ENCODE measurements at places on chromosomes 4 and X. TPM values are rescaled to one million over a fixed set of nuclear protein-coding genes. Genes with fewer than 3 reads are reported as not detected.

Gene NLGN4X
- 66.9 TPM for total RNA-seq

Gene SOWAHB
- 1.5 TPM for total RNA-seq

Gene KDR
- 87.2 TPM for total RNA-seq

Gene CACNA1F
- 2.7 TPM for total RNA-seq

Gene PARM1
- 6.3 TPM for total RNA-seq

DNA sequence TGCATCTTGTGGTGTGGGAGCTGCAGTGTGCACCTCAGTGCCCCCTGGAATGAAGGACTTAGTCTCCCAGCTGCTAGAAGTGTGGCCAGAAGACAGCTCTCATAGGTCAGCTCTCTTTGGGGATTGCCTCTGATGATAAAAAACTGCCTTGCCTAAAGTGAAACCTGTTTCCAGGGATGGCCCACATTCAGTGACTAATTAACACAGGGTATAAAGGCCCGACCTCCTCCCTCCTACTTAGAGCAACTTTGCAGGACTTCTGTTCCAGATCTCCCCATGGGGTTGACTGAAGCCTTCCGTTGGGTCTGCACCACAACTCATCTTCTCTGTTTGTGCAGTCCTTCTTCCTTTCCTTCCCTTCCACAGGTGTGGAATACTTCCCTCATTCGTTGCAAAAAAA, 53.2 kb downstream of the SPINK2 start:
- no peak overlapping the region for H3K4me3 ChIP-seq
- H3K36me3 ChIP-seq, result no peaks in the 10 kb centered on the region
- no peak for DNase-seq
- H3K4me1 ChIP-seq, result peaks cover 21% of the 10 kb centered on the region

- H3K27ac ChIP-seq, result no peak overlapping the region
- no peaks in the 10 kb centered on the region for H3K4me1 ChIP-seq
- H3K27me3 ChIP-seq, result no peaks in the 10 kb centered on the region
- no peak for DNase-seq
- H3K36me3 ChIP-seq, result no peaks in the 10 kb centered on the region
Measured at GRCh38 chr4:88630756-88631155, 38.5 kb downstream of the HERC3 start.

DNA sequence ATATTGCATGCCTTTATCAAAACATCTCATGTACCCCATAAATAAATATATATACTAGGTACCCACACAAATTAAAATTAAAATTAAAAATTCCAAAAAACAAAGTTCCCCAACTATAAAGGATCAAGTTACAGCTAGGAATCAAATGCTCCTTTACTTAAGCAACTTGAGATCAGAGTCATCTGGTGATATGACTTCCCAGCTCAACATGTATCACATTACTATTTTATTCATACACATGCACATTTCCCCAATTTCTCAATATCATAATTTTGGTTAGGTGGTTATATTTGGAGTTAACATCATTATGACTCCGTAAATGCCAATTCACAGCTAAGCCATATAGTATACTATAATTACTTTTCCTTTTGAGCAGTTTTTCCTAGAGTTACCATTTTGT, 60.9 kb downstream of the CLOCK start:
- no peaks in the 10 kb centered on the region for H3K27me3 ChIP-seq
- H3K27ac ChIP-seq, result no peak overlapping the region
- no peak overlapping the region for H3K4me3 ChIP-seq

GRCh38 chr4:28176942-28177341, 1316.3 kb downstream of the STIM2 start:
- H3K36me3 ChIP-seq, result no peaks in the 10 kb centered on the region
- no peaks in the 10 kb centered on the region for H3K27me3 ChIP-seq
- H3K4me3 ChIP-seq, result no peak overlapping the region
- no peaks in the 10 kb centered on the region for H3K4me1 ChIP-seq
- no peak overlapping the region for H3K27ac ChIP-seq

DNA sequence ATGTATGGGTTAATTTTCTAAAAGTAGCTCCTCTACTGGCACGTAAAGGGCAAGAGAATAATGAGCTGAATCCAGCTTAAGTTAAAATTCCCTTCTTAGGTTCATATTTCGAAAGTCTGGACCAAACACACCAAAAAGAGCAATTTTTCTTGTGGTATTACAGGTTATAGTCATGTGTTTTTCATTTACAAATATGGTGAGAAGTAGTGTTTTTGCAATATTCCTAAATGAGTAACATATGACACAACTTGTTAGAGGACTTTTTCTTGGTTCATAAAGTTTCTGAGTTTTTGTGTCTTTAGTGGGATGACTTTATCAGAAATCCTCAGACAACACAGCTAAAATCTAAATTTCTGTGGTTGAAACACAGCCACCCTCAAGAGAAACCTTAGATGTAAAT, 172.1 kb downstream of the AFF2 start:
- no peak overlapping the region for H3K4me3 ChIP-seq
- H3K4me1 ChIP-seq, result no peaks in the 10 kb centered on the region
- peaks cover 23% of the 10 kb centered on the region for H3K36me3 ChIP-seq
- peaks cover 3% of the 10 kb centered on the region for H3K27me3 ChIP-seq
- DNase-seq, result no peak
- no peak overlapping the region for H3K27ac ChIP-seq

DNA sequence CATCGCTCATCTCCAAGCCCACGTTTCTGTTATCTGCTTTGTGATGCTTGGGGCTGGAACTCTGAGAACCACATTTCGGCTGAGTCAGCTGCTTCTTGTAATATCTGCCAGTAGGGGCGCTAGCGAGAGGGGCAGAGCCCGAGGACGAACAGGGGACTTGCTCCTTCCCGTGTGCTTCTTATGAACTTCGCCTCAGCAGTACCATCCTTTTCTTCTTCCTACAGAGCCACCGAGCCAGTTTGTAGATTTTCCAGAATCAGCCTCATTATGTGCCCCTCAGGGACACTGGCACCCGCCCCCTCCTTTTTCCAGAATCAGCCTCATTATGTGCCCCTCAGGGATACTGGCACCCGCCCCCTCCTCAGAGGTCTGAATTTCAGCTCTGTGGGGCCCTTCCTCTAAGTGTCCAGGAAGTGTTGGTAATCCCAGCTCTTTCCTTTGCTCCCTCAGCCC, 441.7 kb upstream of the RASGEF1B start:
- DNase-seq, result peak; percentile 79
- no peak overlapping the region for H3K27ac ChIP-seq
- H3K36me3 ChIP-seq, result no peaks in the 10 kb centered on the region
- no peaks in the 10 kb centered on the region for H3K27me3 ChIP-seq

- no peaks in the 10 kb centered on the region for H3K36me3 ChIP-seq
- H3K27ac ChIP-seq, result no peak overlapping the region
- no peak overlapping the region for H3K4me3 ChIP-seq
Measured at GRCh38 chrX:106484233-106484632, 127.5 kb upstream of the RADX start.

GRCh38 chr4:32858971-32859370, 2138.8 kb downstream of the PCDH7 start:
- no peak overlapping the region for H3K4me3 ChIP-seq
- no peaks in the 10 kb centered on the region for H3K36me3 ChIP-seq
- no peaks in the 10 kb centered on the region for H3K4me1 ChIP-seq
- no peak for DNase-seq

DNA sequence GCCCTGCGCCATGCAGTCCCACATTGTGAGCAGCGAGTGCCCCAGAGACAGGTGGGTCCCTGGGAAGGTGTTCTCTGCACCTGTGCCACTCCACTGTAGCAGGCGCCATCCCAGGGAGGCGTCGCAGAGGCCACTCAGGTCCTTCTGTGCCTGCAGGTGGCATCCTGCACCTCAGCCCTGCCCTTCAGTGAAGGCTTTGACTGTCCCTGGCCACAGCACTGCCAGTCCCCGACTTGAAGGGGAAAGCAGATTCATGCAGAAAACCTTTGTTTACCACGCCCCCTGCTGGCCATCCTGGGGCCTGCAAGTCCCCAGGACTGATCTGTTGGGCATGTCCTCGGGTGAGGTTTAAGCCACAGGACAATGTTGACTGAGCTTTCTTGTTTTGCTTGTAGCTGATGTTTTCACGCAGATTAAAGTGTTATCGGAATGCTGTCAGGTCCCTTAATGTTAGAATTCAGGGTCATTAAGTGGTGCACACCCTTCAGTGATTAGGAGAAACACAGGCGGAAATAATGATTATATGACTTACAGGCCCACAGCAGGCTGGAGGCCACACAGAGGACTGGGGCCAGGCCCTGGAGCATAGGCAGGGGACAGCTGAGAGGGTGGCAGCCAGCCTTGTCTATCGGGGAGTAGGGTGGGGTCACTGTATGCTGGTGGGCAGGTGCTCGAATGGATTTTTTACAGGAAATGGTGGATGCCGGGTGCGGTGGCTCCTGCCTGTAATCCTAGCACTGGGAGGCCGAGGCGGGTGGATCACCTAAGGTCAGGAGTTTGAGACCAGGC, 5.0 kb downstream of the TACC3 start:
- H3K4me1 ChIP-seq, result peaks cover 21% of the 10 kb centered on the region
- no peak overlapping the region for H3K4me3 ChIP-seq
- peak; percentile 95 for DNase-seq
- peaks cover 75% of the 10 kb centered on the region for H3K36me3 ChIP-seq

GRCh38 chr4:20723463-20723862, 23.2 kb downstream of the PACRGL start:
- H3K27me3 ChIP-seq, result no peaks in the 10 kb centered on the region
- H3K4me3 ChIP-seq, result no peak overlapping the region
- no peak for DNase-seq
- peaks cover 26% of the 10 kb centered on the region for H3K4me1 ChIP-seq
- H3K36me3 ChIP-seq, result peaks cover 65% of the 10 kb centered on the region

GRCh38 chrX:108438110-108438623, at the start of gene COL4A6:
Gene COL4A6, minus strand, starts transcription at chrX:108438422. Its CDS starts 226 bp downstream, at chrX:108438196.
- peak; percentile 73 for DNase-seq
- H3K4me3 ChIP-seq, result peak within 1 kb of the TSS; percentile 94
- H3K36me3 ChIP-seq, result no peaks in the 10 kb centered on the region
- peaks cover 9% of the 10 kb centered on the region for H3K27me3 ChIP-seq
- peak within 1 kb of the TSS; percentile 96 for H3K27ac ChIP-seq
- peaks cover 38% of the 10 kb centered on the region for H3K4me1 ChIP-seq

GRCh38 chr4:129899849-129900248, 803.9 kb downstream of the C4orf33 start:
- H3K36me3 ChIP-seq, result peaks cover 24% of the 10 kb centered on the region
- H3K27me3 ChIP-seq, result no peaks in the 10 kb centered on the region
- no peak overlapping the region for H3K4me3 ChIP-seq
- peaks cover 2% of the 10 kb centered on the region for H3K4me1 ChIP-seq

DNA sequence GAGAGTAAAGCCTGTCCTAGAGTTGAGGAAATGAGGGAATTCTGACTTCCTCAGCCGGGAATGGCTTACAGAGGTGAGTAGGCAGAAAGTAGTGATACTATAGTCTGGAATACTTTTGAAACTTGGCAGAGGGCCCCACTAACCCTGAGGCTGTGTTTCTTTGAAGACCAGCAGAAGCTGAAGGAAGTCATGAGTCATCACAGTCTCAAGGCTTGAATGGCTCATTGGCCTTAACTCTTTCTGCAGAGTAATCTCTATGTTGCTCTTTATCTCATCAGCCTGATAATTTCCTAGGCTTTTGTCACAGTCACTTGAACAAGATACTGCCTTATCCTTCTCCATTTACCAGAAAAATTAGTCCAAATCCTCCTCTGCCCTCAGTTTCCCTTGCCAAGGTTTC, 80.8 kb downstream of the ANKRD50 start:
- no peak overlapping the region for H3K27ac ChIP-seq
- peaks cover 52% of the 10 kb centered on the region for H3K4me1 ChIP-seq
- no peak for DNase-seq
- no peaks in the 10 kb centered on the region for H3K27me3 ChIP-seq

DNA sequence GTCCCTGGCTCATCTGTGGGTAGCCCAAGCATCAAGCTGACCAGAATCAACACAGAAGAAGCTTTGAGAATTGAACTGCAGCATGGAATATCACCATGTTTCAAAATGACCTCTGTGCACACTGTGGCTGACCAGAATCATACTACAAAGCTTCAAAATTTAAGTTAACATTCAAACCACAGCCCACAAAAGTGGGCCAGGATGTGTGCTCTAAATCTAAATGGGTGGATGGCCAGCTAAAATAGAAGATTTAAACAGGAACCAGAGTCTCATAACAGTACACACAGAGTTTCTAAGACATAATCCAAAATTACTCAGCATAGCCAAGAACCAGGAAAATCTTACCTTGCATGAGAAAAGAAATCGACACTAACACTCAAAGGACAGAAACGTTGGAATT, 46.1 kb downstream of the KLF3 start:
- H3K27me3 ChIP-seq, result no peaks in the 10 kb centered on the region
- no peaks in the 10 kb centered on the region for H3K4me1 ChIP-seq
- no peak overlapping the region for H3K27ac ChIP-seq
- H3K4me3 ChIP-seq, result no peak overlapping the region
- DNase-seq, result no peak
- peaks cover 6% of the 10 kb centered on the region for H3K36me3 ChIP-seq

All from WTC11 (cell line).